T-helper 9 cell (primary cell): ENCODE measurements at places on chromosomes 6 and 20.

- no peak for DNase-seq
Observed at GRCh38 chr6:44451803-44452695, 64.5 kb downstream of the CDC5L start.

DNA sequence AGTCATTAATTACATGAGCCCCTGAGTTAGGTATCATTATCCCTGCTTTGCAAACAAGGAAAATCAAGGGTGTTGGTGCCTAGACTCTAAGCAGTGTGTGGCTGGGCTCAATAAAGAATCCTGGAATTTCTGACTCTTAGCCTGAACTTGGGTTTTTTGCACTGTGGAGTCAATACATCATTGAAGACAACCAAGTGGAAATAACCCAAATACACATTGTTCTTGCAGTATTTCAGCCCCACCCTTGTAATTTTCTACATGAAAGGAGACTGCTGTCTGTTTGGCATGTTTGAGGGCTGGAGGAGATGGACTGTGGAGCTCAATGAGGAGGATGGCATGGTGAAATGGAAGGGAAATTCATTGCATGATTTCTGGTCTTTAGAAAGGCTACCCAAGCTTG, 110.3 kb downstream of the CRYBG1 start:
- no peak for DNase-seq

DNA sequence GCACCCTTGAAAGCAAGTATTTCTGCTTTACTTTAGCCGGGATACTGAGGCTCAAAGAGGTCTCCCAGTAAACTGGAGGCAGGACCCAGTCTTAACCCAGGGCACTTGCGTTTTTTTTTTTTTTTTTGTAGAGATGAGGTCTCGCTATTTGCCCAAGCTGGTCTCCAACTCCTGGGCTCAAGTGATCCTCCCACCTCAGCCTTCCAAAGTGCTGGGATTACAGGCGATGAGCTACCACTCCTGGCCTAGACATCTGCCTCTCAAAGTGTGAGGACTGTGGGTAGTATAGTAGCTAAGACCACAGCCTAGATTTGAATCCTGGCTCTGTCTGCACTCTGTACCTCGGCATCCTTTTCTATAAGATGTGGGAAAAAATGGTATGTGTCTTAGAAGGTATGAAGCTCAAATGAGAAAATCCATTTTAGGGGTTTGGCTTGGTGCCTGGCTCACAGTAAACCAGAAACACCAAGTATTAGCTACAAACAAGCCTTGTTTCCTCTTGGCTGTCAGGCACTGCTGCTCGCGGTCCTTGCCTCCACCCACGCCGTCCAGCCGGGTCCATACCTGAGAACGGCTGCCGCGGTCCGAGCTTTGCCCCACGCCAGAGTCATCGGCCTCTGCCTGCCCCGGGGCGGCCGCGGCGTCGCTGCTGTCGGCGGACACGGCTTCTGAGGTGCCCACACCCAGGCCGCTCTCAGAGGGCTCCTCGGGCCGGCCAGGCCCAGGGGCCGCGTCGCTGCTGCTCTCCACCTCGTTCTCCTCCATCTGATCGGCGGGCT, 1.2 kb downstream of the ZNF335 start:
- DNase-seq, result peak; percentile 24

DNA sequence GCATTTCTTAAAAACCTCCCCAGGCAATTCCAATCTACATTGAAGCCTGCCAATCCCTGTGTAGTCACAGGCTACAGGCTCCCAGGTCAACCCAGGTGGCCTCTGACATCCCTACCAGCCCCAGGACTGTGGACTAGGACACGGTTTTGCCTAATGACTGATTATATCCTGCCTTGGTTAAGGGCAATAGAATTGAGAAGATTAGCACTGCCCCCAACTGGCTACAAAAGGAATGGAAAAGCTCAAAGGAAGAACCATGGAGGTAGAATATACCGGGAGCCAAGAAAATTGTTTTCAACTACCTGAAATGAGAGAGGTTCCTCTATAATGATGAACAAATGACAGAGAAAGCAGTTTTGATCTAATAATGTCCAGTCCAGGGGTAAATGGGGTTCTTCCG, 421.1 kb upstream of the AGPAT4 start:
- DNase-seq, result no peak

GRCh38 chr6:45021676-45022075, 306.5 kb upstream of the RUNX2 start:
- no peak for DNase-seq

DNA sequence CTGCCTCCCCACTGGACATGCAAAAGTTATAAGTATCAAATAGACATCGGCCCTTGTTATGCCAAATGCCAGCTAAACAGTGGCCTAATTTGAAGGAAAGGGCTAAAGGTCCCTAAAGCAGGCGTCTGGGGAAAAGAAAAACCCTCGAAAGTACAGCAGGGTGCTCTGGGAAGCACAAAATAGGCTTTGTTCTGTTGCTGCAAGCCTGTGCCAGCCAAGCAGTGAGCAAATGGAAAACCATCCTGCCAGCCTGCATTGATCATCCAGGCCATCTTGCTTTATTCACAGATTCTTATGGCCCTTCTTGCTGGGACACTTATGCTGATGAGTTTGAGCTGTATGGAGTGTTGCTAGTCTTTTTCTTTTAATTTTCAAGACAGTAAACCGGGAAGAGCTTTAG, 62.2 kb upstream of the PLEKHG1 start:
- no peak for DNase-seq

DNA sequence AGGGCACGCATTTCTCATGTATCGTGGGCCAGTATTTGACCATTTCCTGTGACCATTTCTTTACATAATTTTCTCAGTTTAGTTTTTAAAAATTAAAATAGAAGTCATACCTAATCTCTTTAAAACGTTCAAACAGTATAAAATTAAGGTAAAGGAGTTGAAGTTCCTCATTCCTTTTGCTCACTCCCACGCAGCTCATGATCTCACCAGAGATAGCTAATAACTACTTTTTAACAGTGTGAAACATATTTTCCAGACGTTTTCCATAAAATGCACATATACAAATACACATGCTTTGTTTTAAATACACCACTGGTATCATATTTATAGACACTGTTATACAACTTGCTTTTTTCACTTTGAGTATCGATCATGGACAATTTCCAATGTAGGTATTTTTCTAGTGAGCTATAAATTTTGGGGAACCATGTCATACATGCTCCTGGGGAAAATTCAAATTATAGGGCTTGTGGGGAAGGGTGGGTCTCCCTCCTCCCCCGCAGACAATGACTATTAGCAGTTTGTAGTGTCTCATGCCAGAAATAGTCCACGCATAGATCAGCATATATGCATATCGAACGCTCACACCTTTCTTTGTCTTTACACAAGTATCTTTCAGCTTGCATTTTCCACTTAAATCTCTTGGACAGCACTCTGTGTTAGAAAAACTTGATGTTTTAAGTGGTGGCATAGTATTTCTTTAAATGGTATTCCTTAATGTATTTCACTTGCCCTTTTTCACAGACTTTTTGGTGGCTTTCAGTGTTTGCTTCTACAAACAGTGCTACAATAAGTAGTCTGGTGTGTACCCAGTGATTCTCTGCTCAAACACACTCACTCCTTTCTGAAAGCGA, 145.5 kb upstream of the ZNF217 start:
- DNase-seq, result no peak
